ENCODE measurements at places on chromosomes 6 and 20.

DNA sequence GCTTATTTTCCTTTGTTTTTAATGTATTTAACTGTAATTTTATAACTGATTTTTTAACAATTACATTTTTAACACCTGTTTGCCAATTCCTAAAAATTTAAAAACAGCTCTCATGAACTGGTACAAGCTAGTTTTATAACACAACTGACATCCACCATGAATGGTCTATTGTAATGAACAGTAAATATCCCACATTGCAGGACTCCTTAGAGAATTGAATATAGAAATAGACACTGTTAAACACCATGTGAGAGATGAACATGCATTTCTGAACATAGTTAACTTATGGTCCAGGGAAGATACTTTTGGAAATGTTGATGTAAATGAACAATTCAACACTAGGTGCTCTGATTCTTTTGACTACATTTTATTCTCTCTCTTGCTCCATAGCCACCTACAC is 195.1 kb upstream of the GMDS start:
- DNase-seq, result no peak

DNA sequence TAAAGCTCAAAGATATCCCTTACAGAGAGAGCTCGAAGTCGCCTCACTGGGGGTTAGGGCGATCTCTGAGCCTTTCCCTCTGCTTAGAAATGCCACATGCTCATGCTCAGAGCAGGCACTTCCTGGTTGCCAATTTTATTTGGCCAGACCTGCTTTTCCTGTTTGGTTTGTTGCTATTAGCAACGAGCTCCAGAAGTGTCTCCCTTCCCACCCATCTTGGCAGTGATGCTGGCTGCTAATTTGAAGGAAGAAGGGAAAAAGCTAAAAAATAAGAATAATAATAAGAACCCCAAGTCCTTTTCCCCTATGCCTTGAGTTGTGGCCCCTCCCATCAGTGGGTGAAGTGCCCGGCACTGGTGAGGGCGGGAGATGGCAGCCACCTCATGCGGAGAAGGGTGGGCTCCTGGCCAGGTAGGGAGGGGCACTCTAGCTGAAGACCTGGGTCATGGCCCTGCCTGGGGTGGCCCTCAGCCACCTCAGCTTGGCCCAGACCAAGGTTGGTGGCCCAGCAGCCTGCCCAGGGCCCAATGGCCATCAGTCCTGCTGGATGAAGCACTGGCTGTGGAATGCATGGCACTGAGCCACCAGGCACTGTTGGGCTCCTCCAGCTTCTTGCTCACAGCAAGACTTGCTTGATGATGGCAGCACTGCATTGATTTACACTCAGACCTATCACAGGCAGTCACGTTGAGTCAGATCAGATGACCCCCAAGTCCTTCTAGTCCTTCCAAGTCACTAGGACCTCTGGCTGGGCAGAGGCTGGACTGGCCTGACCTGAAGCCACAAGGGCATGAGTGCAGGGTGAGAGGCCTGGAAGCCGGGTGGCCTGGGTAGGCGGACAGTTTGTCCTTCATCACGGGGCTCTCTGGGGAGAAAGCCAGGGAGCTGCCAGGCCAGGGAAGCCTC is 79.0 kb downstream of the SYNJ2 start:
- DNase-seq, result no peak

DNA sequence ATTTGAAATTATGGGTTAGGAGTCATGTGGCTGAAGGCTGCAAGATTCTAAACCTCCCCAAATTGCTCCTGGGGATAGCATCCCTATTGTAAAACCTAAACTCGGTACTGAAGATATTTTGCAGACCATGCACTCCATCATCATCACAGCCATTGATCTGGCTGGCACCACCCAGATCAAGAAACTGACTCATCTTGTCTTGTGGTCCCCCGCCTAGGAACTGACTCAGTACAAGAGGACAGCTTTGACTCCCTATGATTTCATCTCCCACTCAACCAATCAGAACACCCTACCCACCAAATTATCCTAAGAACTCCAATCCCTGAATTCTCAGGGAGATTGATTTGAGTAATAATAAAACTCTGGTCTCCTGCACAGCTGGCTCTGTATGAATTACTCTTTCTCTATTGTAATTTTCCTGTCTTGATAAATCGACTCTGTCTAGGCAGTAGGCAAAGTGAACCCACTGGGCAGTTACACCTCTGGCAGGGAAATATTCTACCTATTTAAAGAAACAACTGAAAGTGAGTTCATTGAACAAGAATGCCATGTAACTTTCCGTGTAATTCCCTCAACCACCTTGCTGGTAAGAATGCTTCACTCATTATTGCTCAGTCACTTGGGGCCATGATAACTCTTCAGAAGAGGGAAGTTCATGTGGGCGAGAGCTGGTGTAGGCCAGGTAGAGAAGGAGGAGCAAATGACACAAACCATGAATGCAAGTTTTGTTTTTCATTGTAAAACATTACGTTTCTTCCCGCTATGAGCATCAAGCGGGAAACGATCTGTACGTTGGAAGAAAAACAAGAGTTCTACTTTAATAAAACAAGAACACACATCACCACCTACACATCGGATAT is 602.9 kb upstream of the ARID1B start:
- no peak for DNase-seq

- no peak for DNase-seq
These were observed 153.2 kb downstream of the CDKAL1 start for GRCh38 chr6:20687494-20687893.

- peak; percentile 39 for DNase-seq
These were observed 6.5 kb downstream of the TGM6 start for GRCh38 chr20:2387180-2387577.

DNA sequence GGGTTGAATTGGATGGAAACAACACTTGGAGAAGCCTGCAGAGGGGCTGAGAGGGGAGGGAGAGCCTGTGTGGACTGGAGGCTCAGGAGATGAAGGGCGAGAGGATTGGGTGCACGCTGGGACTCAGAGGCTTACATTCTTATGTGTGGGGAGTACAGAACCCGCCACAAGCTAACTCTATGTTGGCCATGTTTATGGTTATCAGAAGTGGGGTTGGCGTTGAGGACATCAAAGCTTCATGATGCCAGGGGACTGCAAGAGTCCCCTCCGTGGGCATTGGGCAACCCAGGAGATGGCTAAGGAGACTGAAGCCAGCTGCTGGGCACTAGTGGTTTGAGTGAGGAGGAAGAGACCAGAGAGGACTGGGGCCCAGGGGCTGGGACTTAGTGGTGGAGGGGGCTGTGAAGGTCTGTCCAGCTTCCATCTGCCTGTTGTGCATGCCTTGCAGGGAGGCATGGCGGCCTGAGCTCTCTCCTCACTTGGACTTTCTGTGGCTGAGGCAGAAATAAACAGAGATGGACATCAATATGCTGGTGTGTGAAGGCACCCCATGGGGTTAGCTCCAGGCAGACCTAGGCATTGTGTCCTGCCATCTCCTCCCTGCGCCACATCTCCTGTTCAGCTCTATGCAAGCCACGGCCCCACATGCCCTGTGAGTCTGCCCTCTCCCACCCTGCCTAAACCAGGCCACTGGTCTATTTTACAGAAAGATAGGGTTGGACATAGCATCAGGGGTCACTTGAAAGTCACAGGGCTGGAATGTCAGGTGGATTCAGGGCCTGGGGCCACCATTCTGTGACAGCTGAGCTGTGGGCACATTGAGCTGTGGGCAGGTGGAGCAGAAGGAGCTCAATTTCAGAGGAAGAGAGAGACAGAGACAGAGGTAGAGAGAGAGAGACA is 61.6 kb downstream of the PHACTR3 start:
- DNase-seq, result no peak

DNA sequence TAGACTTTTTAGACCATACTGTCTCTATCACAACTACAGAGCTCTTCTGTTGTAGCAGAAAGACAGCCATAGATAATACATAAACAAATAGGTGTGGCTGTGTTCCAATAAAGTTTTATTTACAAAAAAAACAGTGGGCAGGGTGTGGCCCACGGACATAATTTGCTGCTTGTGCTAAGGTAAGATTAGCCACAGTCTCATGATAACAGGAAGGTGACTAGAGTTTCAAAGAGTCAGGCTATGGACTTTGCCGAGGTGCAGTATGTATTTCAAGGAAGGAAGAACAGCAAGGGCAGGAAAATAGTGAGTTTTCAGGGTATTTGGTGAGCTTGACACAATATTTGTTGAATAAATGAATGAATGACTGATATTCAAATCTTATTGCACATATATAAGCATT is 20.2 kb downstream of the SOBP start:
- DNase-seq, result no peak

DNA sequence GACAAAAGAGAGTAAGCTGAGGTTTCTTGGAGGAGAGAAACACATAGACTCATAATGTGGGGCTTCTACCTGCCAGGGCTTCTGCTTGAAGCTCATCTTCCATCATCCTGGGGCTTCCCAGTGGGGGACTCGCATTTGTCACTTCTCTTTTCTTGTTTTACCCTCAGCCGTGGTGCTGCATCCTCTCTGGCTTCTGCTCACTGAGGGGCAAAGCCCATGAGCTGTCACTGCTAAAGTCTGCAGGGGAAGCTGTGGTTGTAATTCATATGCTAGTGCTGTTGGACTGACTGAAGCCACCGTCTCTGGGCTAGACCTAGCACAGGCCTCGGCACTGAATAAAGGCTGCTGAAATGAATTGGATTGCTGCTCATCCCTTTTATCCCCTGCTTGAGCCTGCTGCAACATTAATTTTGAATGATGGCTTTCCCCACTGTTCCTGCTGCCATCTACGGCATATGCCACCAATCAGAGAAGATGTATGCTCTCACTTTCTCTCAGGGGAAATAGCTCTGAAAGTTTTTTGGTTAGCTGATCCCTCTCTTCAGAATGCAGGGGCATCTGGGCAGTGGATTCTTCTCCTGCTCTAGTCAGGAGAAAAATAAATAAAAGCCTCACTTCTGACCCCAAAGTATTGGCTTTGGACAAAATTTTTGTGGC is 568.4 kb upstream of the MAP3K7 start:
- DNase-seq, result no peak

DNA sequence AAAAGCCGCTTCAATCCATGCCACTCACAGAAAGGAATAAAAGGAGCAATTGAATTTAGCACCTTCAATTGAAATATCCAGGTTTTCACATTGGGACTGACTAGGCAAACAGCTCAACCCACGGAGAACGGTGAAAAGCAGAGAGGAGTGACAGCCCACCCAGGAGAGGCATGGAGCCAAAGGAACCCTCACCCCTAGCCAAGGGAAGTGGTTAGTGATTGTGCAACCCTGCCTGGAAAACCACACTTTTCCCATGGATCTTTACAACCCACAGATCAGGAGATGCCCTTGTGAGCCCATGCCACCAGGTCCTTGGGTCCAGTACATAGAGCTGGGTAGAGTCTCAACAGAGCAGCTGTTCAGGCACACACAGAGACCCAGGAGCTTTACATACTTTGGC is 911.8 kb downstream of the EPHA7 start:
- no peak for DNase-seq

DNA sequence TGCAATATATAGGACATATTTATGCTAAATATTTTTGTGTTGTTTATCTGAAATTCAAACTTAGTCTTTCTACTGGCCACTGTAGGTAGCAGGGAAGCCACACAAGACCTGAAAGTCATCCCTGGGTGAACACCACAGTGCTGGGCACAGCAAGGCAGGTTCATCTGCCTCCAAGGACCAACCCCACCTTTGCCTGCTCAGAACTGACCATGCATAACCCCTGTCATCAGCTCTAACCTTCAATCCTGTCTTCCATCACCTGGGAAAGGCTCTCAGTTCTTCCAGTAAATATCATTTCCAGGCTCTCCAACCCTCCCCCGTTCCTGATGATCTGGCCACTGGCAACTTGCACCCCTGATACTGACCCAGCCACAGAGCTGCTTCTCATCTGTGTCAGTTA is 32.7 kb upstream of the CST7 start:
- DNase-seq, result no peak

DNA sequence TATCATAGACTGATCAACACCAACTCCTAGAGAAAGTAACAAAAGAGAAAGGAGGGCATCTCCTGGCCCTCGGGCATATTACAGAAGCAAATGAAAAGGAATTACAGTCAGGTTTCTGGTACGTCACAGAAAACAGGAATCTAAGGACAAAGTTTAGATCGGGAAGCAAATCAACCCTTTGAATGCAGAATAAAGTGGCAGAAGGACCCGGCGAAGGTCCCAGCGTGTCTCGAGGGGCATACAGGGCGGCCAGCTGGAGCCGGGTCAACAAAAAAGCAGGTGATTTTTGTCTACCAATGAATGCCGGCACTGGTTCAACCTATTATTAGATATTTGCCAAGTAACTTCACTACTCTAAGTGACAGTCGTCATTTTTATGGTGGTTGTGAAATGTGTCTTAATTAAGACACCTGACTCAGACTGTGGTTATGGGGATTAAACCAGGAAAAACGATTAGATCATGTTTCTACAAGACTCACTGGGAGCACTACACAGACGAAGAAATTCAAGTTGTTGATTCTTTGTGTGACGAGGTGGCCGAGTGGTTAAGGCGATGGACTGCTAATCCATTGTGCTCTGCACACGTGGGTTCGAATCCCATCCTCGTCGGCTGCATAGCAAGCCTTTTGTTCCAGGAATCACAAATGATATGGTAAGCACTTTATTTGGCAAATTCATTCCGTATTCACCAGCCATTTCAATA is 12.4 kb upstream of the ZSCAN9 start:
- DNase-seq, result peak; percentile 21

GRCh38 chr6:140318408-140318807 is 944.0 kb upstream of the CITED2 start:
- no peak for DNase-seq

DNA sequence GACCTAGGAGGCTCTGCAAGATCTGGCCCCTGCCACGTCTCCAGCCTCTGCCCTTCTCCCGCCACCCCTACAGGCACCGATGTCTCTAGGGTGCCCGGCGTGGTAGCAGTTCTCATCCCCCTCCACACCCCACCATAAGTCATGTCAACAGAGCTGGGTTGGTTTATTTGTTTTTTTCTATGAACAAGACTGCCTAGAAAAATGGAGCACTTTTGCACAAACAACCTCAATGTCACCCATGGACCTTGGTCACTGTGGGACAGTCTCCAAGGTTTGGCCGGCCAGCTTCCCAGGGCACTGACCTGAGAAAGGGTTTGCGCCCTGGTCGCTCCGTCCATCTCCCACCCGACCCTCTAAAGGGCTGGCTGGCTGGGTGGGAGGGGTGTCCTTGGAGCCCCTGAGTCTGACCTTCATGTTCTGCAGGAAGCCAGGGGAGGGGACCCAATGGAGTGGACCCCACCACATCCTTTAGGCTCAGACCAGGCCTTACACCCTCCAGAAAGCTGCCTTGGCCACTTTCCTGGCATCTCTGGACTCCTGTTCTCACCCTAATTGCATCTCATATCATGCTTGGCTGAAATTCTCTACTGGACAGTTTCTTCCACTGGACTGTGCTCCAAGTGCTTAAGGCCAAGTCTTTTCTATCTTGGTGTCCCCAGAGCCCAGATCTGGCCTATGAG is 104.8 kb upstream of the PTPN1 start:
- no peak for DNase-seq

Data from activated CD8-positive, alpha-beta memory T cell treated with anti-CD3 and anti-CD28 coated beads, Interleukin-2, amount 50 U/mL, for 4 hours (primary cell).